Caco-2 (cell line): ENCODE measurements at places on chromosomes 6 and 20. TPM values are rescaled to one million over a fixed set of nuclear protein-coding genes. Genes with fewer than 3 reads are reported as not detected.
A peak's percentile ranks its signal among the peaks of the same experiment; 100 is the strongest.

- peak; percentile 18 for DNase-seq
Measured at GRCh38 chr6:18302561-18303439, 38.5 kb upstream of the DEK start.

DNA sequence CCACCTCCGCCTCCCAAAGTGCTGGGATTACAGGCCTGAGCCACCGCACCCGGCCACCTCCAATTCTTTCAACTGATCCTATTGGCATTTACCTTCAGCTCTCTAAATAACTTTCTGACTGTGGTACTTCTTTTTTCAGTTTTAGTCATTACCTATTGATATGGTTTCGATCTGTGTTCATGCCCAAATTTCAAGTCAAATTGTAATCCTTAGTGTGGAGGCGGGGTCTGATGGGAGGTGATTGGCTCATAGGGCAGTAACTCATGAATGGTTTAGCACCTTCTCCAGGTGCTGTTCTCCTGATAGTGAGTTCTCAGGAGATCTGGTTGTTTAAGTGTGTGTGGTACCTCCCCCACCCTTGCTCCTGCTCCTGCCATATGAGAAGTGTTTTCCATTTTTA, 140.9 kb downstream of the LPA start:
- DNase-seq: no peak

- no peak for DNase-seq
Measured at GRCh38 chr20:35474303-35474871, 19.0 kb downstream of the CEP250 start.

GRCh38 chr6:42520786-42521607, 42.8 kb upstream of the UBR2 start:
- DNase-seq: no peak

- DNase-seq: peak; percentile 54
Measured at GRCh38 chr20:219290-220115, 7.6 kb upstream of the DEFB129 start.

- DNase-seq: no peak
Measured at GRCh38 chr6:6654599-6655575, 66.4 kb downstream of the LY86 start.

DNA sequence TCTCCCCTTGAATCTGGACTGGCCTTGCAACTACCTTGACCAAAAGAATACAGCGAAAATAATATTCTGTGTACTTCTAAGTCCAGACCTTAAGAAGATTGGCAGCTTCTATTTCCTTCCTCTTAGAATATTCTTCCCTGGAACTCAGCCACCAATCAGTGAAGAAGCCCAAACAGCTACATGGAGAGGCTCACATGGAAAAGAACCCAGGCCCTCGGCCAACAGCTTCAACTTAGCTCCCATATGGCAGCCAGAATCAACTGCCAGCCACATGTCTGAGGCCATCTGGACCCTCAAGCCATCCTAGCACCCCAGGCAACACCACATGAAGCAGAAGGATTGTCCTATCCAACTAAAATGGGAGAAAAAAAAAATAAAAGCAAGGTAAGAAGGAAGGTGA, 178.8 kb downstream of the IBTK start:
- no peak for DNase-seq

DNA sequence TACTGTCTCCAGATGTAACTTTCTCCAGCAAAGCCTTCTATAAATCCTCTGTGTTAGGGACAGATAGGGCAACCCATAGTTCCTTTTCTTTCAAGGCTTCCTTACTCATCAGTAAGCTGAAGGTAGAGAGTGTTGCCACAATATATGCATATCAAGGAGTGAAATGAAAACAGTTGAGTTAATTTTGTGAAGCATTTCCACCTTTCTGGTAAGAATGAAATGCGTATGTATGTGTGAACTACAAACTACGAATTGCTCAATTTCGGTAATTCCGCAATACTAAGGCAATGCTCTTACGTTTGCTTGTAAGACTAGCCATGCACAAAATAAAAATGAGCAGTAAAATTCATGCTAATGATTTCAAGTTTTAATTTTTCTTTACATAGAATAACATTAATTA, 61.2 kb upstream of the HBS1L start:
- DNase-seq: no peak

GRCh38 chr6:157683707-157684106, 139.3 kb upstream of the SNX9 start:
- no peak for DNase-seq

GRCh38 chr6:68159433-68159832, 475.6 kb upstream of the ADGRB3 start:
- no peak for DNase-seq

DNA sequence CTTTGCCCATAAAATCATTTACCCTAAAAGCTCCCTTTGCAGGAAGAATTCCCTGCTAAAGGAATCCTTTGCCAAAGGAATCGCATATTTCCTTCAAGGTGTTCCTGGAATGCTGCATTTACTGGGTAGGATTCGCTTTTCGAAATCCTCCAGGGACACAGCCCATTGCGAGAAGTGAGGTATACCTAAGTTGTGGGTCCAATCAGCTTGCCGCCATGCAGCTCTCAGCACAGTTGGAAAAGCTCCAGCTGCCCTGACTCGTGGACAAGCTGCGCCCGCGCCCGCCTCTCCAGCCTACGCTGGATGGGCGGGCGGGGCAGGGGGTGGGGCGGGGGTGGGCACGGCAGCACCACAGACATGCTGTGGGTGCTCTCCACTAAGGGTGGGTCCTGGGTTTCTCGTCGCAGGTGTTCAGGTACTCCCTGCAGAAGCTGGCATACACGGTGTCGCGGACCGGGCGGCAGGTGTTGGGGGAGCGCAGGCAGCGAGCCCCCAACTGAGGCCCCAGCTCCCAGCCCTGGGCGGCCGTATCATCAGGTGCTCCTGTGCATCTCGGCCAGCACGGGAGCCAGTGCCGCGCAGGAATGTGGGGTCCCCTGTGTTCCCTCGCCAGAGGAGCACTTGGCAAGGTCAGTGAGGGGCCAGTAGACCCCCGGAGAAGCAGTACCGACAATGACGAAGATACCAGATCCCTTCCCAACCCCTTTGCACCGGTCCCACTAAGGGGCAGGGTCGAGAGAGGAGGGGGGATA, 1.4 kb downstream of the NNAT start:
- peak; percentile 41 for DNase-seq

DNA sequence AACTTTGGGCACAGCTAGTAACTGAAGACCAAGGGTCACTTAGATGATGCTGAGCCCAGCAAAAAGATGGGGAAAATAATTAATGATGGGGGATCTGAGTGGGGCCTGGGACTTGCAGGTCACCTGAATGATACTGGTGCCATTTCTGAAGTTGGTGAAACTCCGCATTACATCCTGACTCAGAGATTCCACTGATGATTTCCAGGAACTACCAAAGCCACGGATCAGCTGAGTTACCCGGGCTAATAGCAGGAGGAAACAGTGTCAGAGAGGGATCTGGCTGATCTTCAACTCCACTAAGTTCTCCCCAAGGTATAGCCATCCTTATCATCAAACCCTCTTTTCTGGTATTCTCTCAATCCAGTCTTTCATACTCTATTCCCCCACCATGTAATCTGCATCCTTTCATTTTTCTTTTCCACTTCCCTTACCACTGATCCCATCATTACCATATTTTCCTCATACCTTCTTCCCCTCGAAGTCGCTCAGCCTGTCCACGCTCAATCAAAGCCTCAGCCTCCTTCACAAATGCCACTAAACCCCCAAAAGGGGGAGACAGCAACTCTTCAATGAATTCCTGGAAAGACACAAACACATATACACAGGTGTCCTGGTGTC, 20.2 kb downstream of the VPS52 start:
- DNase-seq: no peak

GRCh38 chr6:79718509-79719247, 87.5 kb downstream of the SH3BGRL2 start:
- DNase-seq: no peak

DNA sequence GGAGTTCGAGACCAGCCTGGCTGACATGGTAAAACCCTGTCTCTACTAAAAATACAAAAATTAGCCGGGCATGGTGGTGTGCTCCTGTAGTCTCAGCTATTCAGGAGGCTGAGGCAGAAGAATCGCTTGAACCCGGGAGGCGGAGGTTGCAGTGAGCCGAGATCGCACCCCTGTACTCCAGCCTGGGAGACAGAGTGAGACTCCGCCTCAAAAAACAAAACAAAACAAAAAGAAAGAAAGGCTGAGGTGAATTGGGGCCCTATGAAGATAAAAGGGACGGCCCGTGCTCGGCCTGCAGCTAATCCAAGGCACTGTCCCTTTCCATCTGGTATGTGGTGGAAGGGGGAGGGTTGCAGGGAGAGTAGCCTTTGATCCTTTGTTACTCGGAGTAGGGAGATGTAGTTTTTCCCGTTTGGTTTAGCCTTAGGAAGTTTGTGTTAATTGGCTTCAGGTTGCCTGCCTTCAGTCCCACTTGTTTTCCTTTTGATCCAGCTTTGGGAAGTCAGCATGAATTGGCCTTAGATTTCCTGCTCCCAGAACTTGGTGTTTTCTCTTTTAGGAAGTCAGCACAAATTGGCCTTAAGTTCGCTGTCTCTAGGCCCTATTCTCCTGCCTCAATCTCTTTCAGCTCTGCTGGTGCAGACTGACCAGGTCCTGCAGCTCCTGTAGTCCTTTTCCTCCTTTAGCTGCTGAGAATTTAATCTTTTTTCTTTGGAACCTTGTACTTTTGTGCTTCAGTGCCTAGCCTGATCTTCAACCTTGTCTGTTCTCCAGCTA, 36.1 kb upstream of the PAQR8 start:
- DNase-seq: peak; percentile 85

DNA sequence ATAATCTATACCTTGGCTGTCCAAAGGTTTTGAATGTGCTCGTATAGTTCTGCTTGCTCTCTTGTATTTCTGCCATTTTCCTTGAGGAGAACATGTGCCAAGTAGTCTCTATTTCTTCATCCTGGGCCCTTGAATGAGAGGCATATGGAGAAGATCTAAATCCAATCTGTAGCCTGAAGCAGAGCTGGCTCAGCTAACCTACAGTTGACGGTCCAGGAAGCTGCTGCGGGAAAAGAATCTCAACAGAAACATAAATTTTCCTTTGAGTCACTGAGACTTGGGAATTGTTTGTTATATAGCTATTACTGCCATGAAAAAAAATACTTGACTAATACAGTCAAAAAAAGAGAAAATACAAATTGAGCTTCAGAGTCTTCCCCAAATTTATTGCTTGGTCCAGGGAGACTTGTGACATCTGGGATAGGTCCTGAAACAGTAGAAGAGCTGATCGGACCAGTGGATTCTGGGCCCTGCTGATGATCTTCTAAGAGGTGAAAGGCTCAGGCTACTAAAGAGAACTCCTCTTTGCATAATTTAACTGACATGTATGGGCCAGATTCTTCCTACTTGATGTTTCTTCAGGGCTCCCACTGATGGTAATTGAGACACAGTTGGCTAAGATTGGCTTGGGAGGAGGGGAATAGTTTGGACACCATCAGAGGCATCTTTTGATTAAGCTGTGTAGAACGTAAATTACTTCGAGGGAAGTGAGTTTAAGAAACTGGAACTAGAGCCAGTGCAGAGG, 29.9 kb upstream of the PLCB4 start:
- DNase-seq: no peak

DNA sequence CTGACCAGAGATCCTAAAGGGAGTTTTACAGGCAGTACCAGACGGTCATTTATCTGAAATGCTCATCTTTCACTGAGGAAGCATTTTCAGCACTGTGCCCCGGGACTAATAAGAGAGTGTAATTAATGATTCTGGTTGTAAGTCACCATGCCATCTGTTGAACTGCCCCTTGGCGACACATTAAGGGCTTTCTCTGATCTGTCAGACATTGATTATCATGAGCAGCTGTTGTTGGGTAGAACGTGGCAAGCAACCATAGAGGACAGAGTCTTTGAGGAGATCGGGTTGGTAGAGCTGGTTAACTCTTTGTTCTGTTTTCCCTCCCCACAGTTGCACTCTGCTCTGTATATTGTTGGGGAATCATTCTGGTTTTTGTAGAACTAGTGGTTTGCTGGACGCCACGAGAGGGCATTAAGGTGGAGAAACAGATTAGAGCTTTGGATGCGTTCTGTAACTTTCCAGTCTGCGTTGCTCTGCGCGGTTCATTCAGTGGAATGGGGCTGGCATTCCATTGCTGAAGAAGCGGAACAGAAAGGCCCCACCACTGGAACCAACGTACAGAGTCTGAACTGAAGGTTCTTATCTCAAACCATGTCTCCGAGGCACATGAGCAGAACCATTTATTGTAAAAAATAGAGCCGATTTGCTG, 34.3 kb downstream of the RPRD1B start:
- DNase-seq: no peak

- DNase-seq: no peak
Measured at GRCh38 chr6:150282806-150283205, 86.0 kb upstream of the IYD start.

GRCh38 chr6:35385457-35386202, 43.3 kb downstream of the PPARD start:
- no peak for DNase-seq

GRCh38 chr6:41278699-41279405, 7.6 kb downstream of the TREM1 start:
- peak; percentile 64 for DNase-seq

DNA sequence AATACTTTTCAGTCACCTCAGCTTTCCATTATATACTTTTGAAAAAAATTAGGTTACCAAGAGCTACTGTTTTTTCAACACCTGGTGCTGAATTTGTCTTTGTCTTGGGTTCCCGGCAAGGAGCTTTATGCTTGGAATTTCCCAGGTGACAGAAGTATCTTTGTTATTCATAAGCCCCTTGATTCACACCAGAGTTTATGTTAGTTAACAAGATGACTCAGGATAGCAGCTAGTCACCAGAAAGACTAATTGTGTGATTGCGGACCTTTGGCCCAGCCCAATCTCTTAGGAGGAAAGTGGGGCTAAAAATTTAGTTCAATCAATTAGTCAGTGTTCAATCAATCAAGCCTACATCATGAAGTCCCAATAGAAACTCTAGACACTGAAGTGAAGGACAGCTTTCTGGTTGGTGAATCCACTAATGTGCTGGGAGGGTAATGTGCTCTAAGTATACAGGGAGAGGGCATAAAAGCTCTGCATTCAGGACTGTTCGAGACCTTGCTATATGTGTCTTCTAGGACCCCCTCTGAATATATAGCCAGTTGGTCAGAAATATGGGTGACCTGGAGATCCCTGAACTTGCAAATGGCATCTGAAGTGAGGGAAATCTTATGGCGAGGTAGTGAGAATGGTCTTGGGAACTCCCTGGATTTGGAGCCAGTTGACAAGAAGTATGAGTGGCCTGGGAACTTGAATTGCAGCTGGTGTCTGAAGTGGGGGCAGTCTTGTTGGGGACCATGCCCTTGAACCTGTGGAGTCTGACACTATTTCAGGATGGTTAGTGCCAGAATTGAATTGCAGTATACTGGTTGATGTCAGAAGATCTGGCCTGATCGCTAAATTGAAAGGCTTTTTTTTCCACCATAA, 16.2 kb downstream of the TMEM30A start:
- no peak for DNase-seq

SCUBE3 gene
- total RNA-seq: 1.3 and 1.5 TPM in 2 replicates

DST gene
- 76.0 and 94.2 TPM in 2 replicates for total RNA-seq

ABHD16B gene
- 0.27 TPM in 1 of 2 replicates, not detected in the other for total RNA-seq

TTK gene
- 37.4 and 40.0 TPM in 2 replicates for total RNA-seq

KIF6 gene
- total RNA-seq: not detected in 2 replicates

LGSN gene
- 10.8 and 13.2 TPM in 2 replicates for total RNA-seq
